ENCODE measurements at places on chromosomes 2 and 18. TPM values are rescaled to one million over a fixed set of nuclear protein-coding genes. Genes with fewer than 3 reads are reported as not detected.

The MYO7B gene
- total RNA-seq, result 1.8 TPM

The PID1 gene
- total RNA-seq, result 2.1 TPM

The CIAO1 gene
- 86.9 TPM for total RNA-seq

The MOGAT1 gene
- total RNA-seq, result not detected

The GULP1 gene
- 135 TPM for total RNA-seq

The CPO gene
- total RNA-seq, result not detected

The MAP3K20 gene
- total RNA-seq, result 95.7 TPM

The CERS6 gene
- 33.0 TPM for total RNA-seq

The SH3YL1 gene
- 19.0 TPM for total RNA-seq

The OSR1 gene
- total RNA-seq, result 1.9 TPM

The THAP4 gene
- 54.9 TPM for total RNA-seq

The RFTN2 gene
- total RNA-seq, result 0.21 TPM

The SP9 gene
- 1.3 TPM for total RNA-seq

The AP1S3 gene
- total RNA-seq, result 6.4 TPM

The GFPT1 gene
- 37.0 TPM for total RNA-seq

The ACMSD gene
- not detected for total RNA-seq

The RESP18 gene
- total RNA-seq, result not detected

The VAMP8 gene
- total RNA-seq, result not detected

The DLX2 gene
- not detected for total RNA-seq

The AGXT gene
- not detected for total RNA-seq

The IL1B gene
- 4.2 TPM for total RNA-seq

The TCF7L1 gene
- total RNA-seq, result 0.68 TPM

The MAP3K19 gene
- total RNA-seq, result not detected

The CAPN14 gene
- total RNA-seq, result not detected

The TSN gene
- total RNA-seq, result 89.6 TPM

The SERPINB4 gene
- 0.26 TPM for total RNA-seq

The CTAGE1 gene
- total RNA-seq, result 0.11 TPM

The GALR1 gene
- total RNA-seq, result not detected

The PROM2 gene
- 9.2 TPM for total RNA-seq

The EMX1 gene
- total RNA-seq, result not detected

The NTSR2 gene
- not detected for total RNA-seq

The PLEKHH2 gene
- 4.5 TPM for total RNA-seq

The NT5DC4 gene
- total RNA-seq, result not detected

The SKOR2 gene
- total RNA-seq, result not detected

The GREB1 gene
- not detected for total RNA-seq

The PLGLB2 gene
- not detected for total RNA-seq

The PTPN4 gene
- 8.0 TPM for total RNA-seq

Measured in SJSA1 (cell line).